ENCODE measurements at places on chromosomes 5 and 9.

DNA sequence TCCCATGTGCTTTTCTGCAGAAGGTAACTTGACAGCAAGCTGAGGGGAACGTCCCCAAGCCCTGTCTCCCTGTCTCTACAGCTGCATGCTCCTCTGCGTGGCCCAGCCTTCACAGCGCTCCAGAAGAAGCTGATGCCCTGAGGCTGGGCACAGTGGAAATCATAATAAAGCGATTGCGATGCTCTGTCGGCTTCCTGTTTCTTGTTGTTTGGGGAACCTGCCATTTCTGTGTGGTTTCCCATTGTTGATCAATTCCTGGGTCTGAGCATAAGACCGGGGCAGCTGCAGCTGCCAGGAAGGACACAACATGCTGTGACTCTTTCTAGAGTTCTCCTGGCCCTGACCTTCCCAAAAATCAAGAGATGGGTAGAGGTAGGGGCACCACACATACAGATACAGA lies 7.2 kb upstream of the DNAJB5 start:
- no peak for DNase-seq

DNA sequence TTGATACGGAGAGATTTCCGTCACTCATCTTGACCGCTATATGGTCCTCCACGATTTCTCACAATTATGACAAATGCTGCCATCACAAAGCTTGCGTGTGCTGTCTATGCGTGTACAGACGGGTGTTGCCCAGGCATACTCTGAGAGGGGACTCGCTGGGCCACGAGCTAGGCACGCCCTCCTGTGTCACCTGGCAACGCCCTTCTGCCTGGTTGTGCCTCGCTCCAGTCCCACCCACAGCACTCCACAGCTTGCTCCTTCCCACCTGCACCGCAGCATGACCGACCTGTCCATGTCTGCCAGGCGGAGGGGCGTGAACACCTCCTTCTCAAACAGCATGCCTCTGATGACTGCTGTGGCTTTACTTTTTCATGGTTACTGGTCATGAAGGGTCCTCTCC lies 55.6 kb downstream of the CAMSAP1 start:
- no peak for DNase-seq

- no peak for DNase-seq
Observed at GRCh38 chr9:4197548-4197947, 102.3 kb downstream of the GLIS3 start.

DNA sequence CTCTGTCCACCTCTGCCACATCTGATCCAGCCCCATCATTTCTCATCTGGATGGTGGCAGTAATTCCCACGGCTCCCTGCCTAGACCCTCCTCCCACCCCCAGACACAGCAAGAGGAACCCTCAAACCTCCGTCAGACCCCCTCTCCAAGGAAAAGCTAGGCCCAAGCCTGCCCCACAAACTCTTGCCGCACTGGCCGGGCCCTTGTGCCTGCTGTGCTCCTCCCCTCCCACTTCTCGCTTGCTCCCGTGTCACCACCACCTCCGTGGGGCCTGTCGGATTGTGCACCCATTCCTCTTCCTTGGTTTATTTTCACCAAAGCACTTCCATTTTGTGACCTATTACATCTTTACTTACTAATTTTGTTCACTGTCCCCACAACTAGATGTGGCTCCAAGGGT lies 14.2 kb downstream of the BARX1 start:
- no peak for DNase-seq

GRCh38 chr5:166488560-166488959 lies 1802.9 kb upstream of the WWC1 start:
- DNase-seq, result no peak

DNA sequence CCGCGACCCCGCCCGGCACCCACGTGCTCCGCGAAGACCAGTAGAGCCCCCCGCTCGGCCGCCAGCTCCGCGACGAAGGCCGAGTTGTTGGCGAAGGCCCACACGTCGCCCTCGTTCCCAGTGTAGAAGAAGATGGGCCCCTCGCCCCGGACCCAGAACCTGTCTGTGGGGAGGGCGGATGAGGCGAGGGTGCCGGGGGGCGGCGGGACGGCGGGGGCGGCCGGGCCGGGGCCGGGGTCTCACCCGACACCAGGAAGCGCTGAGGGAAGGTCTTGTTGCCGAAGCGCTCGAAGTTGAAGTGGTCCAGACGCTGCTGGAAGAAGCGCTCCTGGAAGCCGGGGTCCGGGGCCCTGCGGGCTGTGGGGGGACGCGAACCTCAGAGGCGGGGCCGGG lies 317 bp downstream of the DPP7 start:
- DNase-seq, result no peak

DNA sequence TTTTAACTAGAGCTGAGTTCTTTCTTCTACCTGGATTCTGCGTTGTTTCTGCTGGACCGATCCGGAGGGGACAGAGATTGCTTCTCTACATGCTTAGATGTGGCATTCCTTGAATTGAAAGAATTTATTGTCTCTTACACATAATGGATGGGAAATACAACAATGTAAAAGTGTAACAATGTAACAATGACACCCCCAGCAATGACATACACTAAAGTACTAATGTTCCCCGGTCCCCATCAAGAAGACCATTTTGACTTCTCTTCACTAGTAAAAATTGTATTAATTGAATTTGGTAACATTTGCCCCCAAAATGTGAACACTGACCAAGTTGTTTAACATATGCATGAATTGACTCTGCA lies 760.2 kb downstream of the TAF11L14 start:
- no peak for DNase-seq

- no peak for DNase-seq
Observed at GRCh38 chr5:30572279-30572678, 621.2 kb upstream of the CDH6 start.

DNA sequence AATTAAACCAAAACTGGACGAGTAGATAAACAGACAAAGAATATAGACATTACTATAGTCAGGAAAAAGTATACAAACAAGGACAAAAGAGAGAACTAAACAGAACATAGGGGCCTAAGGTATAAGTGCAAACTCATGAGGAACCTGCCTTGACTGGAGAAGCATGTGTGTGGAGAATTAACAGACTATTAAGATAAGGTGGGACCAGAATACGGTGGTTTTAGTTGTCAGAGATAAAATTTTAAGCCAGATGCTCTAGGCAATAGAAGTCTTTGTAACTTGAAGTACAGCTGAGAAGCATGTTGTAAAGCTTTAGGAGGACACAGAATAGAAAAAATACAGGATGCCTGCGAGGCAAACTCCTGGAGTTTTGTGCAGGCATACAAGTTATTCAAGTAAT lies 707.1 kb downstream of the PTPRD start:
- no peak for DNase-seq

- DNase-seq, result no peak
Observed at GRCh38 chr5:178368274-178368673, 135.7 kb upstream of the PHYKPL start.

GRCh38 chr9:3525096-3525835 lies 535 bp downstream of the RFX3 start:
- no peak for DNase-seq

DNA sequence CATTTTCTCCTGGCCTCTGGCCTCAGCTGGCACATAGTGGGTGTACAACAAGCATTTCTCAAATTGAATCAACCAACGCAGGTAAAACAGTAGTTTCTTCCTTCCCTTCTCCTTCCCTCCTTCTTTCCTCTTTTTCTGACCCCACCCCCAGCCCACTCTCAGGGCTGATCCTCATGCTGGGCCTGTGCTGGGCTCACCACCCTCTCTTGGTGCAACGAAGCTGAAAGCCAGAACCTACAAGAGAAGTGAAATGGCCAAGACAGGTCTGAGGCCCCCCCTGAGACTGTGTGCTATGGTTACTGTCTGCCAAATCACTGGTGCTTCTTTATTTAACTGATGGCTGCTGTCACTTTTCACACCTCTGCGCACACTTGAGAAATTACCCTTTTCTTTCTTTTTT lies 53.0 kb upstream of the BOD1 start:
- no peak for DNase-seq

DNA sequence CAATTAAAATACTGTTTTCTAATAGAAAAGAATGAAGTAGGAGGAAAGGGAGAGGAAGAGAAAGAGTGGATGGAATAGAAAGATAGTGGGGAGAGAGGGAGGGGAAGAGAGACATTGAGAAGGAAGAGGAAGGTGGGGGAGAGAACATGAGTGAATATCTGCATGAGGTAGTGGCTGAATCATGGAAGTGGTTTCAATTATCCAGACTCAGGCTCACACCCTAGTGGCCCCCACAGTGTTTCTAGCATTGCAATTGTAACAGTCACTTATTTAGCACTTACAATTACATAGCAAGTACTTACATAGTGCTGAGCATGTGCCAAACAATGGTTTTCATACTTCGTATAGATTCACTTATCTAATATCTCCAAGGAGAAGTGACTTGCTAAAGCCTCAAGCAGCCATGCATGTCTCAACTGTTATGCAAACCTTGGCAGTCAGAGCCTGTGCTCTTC lies 72.7 kb downstream of the CAST start:
- DNase-seq, result no peak

DNA sequence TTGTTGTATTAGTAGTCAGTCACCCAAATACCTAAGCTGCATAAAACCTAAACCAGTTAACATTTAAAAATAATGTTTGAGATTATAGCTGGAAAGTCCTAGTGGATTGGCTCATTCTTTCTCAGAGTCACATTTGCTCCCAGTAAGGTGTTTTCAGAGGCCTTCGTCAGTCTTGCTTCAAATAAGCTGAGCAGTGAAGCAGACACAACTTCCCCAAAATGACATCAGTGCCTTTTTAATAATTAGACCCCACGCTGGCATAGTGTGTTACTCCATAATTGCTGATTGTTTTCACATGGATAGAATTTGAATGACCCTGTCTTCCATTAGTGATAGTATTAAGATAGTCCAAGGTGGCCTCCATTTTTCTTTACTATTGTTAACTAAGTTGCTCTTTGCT lies 245.8 kb downstream of the PJA2 start:
- no peak for DNase-seq

DNA sequence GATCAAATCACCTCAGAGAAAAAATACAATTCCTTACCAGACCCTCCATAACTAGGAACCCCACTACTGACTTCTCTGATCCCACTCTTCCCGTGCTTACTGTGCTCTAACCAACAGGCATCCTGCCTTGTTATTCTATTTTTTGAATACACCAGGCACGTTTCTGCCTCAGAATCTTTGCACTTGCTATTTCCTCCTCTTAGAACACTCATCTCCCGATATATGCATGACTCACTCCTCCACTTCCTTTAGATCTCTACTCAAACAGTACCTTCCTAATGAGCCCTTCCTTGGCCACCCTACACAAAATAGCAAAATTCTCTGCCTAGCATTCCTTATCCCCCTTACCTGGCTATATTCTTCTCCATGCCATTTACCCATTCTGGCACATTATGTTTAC lies 43.9 kb downstream of the MAPKAP1 start:
- no peak for DNase-seq

GRCh38 chr9:80040457-80040856 lies 468.7 kb downstream of the TLE4 start:
- DNase-seq, result no peak

GRCh38 chr5:178784391-178784790 lies 53.9 kb upstream of the ZNF354A start:
- no peak for DNase-seq

DNA sequence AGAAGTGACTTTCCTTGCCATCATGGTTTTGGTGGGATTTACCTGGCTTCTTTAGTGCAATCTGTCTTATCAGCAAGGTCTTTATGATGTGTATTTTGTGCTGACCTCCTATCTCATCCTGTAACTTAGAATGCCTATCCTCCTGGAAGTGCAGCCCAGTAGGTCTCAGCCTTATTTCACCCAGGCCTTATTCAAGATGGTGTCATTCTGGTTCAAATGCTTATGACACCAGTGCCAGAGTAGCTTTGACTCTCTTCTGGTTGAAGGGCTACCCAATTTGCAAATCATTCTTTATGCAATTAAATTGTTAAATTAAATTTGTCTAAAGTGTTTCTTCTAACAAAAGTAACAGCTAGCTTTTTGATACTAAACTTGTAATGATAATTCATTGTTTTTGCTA lies 58.8 kb upstream of the PRDM9 start:
- DNase-seq, result no peak

DNA sequence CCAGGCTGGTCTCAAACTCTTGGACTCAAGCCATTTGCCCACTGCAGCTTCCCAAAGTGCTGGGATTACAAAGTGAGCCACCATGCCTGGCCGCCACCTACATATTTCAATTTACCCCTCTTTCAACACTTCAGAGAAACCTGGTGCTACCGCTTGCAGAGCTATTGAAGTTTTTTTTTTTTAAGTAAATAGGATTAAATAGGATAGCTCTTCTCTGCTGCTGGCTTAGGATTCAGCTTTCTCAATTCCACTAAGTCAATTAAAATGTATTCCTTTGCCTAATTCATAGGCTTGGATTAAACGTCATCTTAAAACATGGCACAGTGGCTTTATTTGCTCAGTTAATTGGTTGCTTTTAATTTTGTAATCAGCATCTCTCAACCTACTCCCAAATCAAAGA lies 41.0 kb downstream of the KIAA1191 start:
- no peak for DNase-seq

- DNase-seq, result no peak
Observed at GRCh38 chr5:65762234-65762633, 40.2 kb downstream of the NLN start.

- DNase-seq, result no peak
Observed at GRCh38 chr9:129506892-129507291, 114.0 kb downstream of the C9orf50 start.

GRCh38 chr5:108315829-108316228 lies 66.1 kb downstream of the FBXL17 start:
- DNase-seq, result no peak

GRCh38 chr5:63878788-63879187 lies 83.5 kb downstream of the HTR1A start:
- DNase-seq, result no peak

DNA sequence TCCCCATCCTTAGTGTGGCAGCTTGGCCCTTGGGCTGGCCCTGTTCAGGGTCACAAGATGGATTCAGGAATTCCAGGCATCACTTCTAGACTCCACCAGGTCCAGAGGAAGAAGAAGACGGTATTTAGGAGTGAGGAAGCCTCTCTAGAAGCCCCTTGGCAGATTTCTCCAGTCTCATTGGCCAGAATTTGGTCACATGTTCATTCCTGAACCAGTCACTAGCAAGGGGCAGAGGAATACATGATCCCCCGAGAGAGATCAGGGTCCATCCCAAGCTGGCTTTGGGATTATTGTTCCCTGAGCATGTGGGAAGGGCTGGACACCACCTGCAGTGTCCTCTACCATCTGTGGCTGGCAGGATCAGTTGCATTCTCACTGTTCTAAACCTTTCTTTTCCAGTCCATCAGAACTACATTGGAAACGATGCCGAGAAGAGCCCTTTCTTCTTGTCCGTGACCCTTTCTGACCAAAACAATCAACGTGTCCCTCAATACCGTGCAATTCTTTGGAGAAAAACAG lies 48.5 kb downstream of the GARNL3 start:
- DNase-seq, result no peak

Data from NCI-H1694 (cell line).